ENCODE measurements at places on chromosomes 7 and 10. TPM values are rescaled to one million over a fixed set of nuclear protein-coding genes. Genes with fewer than 3 reads are reported as not detected.

GAD2 gene
- not detected for total RNA-seq

CADPS2 gene
- not detected for total RNA-seq

ZNF12 gene
- total RNA-seq = 22.7 TPM

PAPOLB gene
- total RNA-seq = not detected

MIOS gene
- 18.2 TPM for total RNA-seq

PRPS1L1 gene
- not detected for total RNA-seq

SLC16A9 gene
- total RNA-seq = 0.68 TPM

KCNIP2 gene
- total RNA-seq = 4.6 TPM

LBX1 gene
- total RNA-seq = not detected

ACBD7 gene
- 3.0 TPM for total RNA-seq

PDCD11 gene
- 60.1 TPM for total RNA-seq

GTPBP4 gene
- 70.4 TPM for total RNA-seq

ASAH2 gene
- 1.3 TPM for total RNA-seq

Measured in T-helper 2 cell treated with Interferon-gamma antibody and Interleukin-4, amounts not matched to agents 100 ng/mL and 5 ng/mL, for 36 hours (primary cell).